ENCODE measurements at places on chromosomes 11 and 22. TPM values are rescaled to one million over a fixed set of nuclear protein-coding genes. Genes with fewer than 3 reads are reported as not detected.

DNA sequence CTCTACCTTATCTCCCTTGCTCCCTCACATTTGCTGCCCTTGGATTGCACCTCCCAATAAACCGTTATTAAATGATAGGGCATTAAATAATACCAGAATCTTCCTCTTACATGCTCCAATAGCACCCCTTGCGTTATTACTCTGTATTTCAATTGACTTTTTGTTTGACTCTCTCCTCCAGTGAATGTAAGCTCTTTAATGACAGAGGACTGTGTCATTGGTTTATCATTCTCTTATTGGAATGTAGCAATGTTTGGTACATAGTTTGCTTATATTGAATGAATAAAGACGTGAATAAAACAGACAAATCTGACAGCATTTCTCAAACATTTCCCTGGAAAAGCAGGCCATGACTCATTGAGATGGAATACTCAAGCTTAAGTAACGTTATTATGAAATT, 8.7 kb upstream of the MPEG1 start:
- no peaks in the 10 kb centered on the region for H3K36me3 ChIP-seq
- H3K27me3 ChIP-seq, result no peaks in the 10 kb centered on the region
- H3K4me3 ChIP-seq, result no peak overlapping the region
- peaks cover 76% of the 10 kb centered on the region for H3K4me1 ChIP-seq
- no peak for DNase-seq

DNA sequence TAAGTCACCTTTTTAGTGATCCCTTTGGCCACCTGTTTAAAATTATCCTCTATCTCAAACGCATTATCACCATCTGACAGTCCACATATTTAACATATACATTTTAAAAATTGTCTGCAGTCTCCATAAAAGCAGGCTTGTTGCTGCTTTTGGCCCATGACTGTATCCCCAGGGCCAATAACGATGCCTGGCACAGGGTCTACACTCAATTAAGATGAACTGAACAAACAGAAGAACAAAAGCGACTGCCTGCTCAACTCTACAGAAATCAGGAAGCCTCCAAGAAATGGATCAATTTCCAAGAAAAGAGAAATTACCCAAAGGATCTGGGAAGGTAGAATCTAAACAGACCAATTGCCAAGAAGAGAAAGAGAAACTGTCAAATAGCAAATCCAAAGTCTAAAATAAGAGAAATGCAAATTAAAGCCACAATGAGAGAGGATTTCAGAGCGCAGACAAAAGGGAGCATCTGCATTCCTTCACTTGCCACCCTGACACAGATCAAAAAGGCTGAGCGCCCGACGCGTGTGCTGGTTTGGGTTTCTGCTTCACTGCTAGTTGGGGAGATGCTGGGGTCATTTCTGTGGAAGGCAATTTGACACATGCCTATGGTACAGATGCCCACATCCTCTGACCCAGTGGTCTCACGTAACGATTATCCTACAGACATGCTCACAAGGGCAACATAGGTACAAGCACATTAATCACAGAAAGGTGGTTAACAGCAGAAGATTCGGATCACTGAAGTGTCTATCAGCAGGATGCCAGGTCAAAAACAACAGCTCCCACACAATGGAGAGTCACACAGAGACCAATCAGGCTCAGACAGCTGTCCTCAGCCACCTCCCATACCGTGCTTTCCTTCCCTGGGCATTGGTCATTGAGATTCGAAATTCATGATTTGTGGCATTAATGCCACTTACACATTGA, 55.9 kb downstream of the SHISAL1 start:
- H3K4me1 ChIP-seq, result no peaks in the 10 kb centered on the region
- no peak for DNase-seq
- H3K4me3 ChIP-seq, result no peak overlapping the region
- H3K36me3 ChIP-seq, result no peaks in the 10 kb centered on the region
- H3K27ac ChIP-seq, result no peak overlapping the region
- H3K27me3 ChIP-seq, result no peaks in the 10 kb centered on the region

GRCh38 chr11:83061883-83062282, 9.8 kb downstream of the RAB30 start:
- DNase-seq, result no peak
- H3K4me3 ChIP-seq, result no peak overlapping the region
- no peaks in the 10 kb centered on the region for H3K36me3 ChIP-seq
- H3K27me3 ChIP-seq, result no peaks in the 10 kb centered on the region

DNA sequence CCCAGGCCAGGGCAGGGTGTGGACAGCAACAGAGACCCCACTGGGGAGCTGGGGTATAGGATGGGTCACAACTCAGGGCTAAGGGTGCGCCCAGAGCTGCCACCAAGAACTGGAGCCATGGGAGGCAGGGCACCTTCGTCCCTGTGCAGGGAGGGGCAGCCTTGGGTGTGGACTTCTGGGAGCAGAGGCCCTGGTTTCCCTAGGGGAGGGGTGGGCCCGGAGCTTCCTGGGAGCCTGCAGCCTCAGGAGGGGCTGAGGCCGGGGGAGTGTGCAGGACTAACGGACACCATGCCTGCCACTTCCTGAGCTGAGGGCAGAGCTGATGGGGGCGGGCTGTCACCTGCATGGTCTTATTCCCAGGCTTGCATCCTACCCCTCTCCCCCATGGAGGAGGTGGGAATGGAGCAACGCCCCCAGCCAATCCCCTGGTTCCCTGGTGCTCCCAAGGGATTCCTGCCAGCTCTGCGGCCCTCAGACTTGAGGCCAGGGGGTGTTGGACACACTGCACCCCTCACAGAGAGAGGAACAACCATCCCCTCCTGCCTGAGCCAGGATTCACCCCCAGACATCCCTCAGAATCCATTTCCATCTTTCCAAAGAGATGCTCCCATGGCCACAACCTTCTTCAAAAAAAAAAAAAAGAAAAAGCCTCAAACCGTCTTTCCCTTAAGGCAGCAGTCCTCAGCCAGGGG, 225.7 kb downstream of the CTTN start:
- no peak for DNase-seq
- H3K36me3 ChIP-seq, result no peaks in the 10 kb centered on the region
- H3K4me3 ChIP-seq, result no peak overlapping the region
- no peak overlapping the region for H3K27ac ChIP-seq
- no peaks in the 10 kb centered on the region for H3K27me3 ChIP-seq

DNA sequence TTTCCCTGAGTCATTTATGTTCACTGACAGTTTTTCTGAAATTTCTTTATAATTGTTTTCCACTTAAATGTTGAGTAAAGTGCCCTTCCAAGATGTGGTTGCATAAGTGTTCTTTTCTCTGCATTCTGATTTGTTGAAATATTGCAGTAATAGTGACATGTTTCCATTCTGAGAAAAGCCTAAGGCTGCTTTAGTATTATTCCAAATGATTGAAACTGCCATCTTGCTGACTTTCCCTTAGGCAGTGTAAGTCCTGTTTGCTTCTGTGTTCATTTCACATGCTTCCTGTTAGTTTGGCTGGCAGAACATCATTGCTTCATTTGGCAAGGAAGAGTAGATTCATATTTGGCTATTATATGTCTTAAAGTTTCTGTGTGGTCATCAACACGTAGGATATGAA, 146.5 kb downstream of the ELP4 start:
- no peaks in the 10 kb centered on the region for H3K36me3 ChIP-seq
- DNase-seq, result no peak
- H3K27ac ChIP-seq, result no peak overlapping the region
- H3K4me1 ChIP-seq, result no peaks in the 10 kb centered on the region
- no peak overlapping the region for H3K4me3 ChIP-seq

GRCh38 chr11:104064034-104064630, 27.7 kb downstream of the DDI1 start:
- H3K36me3 ChIP-seq, result no peaks in the 10 kb centered on the region
- DNase-seq, result no peak
- H3K27ac ChIP-seq, result no peak overlapping the region
- no peaks in the 10 kb centered on the region for H3K4me1 ChIP-seq
- H3K4me3 ChIP-seq, result no peak overlapping the region
- H3K27me3 ChIP-seq, result no peaks in the 10 kb centered on the region

The ANKK1 gene
- 1.6 TPM for total RNA-seq

The TENM4 gene
- total RNA-seq, result 18.6 TPM

The SHISA8 gene
- total RNA-seq, result 3.3 TPM

The KRTAP5-9 gene
- total RNA-seq, result 0.60 TPM

The KCNJ1 gene
- total RNA-seq, result not detected

The SGSM1 gene
- 0.98 TPM for total RNA-seq

The MS4A1 gene
- not detected for total RNA-seq

The AIP gene
- 117 TPM for total RNA-seq
